ENCODE measurements at places on chromosomes 12 and 14.

DNA sequence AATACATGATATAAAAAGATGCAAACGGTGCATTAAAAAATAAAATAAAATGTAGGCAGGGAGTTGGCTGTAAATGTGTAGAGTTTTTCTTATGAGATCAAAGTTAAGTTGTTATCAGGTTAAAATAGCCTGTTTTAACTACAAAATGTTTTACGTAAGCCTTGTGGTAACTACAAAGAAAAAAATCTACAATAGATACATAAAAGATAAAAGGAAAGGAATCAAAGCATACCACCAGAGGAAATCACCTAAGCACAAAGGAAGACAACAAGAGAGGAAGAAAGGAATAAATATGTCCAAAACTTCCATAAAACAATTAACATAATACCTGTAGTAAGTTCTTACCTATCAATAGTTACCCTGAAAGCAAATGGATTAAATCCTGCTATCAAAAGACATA is 12.2 kb downstream of the NELL2 start:
- no peak for DNase-seq

DNA sequence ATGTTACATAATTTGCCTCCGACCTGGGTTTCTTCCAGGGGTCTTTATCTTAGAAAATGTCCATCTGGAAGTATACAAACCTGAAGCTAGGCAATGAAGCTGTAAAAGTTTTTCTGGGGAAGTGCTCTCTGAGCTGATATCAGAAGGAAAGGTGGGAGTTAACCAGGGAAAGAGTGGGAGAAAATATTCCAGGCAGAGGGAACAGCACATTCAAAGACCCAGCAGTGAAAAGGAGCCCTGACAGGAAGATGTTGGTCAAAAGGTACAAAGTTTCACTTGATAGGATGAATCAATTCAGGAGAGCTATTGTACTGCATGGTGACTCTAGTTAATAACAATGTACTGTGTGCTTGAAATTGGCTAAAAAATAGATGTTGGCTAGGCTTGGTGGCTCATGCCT is 17.8 kb upstream of the CIT start:
- DNase-seq: no peak

- DNase-seq: no peak
Measured at GRCh38 chr14:90815822-90816662, at the start of gene TTC7B. Gene TTC7B (minus strand): TSS chr14:90816430. CDS start chr14:90816295, 135 bp downstream.

DNA sequence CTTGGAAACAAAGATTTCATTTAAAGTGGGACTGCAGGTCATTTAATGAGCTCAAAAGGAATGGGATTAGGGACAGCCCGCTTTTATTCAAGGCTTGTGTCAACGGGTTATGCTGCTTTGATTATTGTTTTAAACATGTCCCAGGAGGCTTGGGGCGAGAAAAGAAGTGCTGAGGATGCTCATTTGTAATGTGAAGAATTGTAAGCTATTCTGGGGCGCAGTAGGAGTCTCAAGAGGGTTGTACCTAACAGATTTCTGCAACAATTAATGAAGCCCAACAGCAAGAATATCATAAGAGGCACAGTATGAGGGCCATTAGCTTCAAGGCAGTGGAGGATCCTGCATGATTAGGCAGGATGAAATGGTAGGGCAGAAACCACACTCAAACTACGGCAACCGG is 122.5 kb downstream of the KTN1 start:
- no peak for DNase-seq

GRCh38 chr12:10395390-10395998 is 5.7 kb upstream of the KLRK1 start:
- DNase-seq: no peak

DNA sequence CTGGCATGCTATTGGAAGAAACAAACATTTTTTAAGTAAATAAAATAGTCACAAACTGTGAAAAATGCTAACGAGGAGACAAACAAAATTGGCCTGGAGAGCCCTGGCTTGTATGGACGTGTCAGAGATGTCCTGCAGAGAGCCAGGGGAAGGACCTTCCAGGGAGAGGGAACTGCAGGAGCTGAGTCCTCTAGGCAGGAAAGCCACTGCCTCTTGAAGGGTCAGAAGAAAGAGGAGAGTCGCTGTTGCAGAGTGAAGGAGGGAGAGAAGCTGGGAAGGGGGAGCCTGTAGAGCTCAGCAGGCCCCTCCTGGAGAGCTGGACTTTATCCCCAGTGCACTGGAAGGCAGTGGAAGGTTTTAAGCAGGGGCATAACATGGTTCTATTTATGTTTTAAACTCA is 80.3 kb upstream of the PWP1 start:
- no peak for DNase-seq

DNA sequence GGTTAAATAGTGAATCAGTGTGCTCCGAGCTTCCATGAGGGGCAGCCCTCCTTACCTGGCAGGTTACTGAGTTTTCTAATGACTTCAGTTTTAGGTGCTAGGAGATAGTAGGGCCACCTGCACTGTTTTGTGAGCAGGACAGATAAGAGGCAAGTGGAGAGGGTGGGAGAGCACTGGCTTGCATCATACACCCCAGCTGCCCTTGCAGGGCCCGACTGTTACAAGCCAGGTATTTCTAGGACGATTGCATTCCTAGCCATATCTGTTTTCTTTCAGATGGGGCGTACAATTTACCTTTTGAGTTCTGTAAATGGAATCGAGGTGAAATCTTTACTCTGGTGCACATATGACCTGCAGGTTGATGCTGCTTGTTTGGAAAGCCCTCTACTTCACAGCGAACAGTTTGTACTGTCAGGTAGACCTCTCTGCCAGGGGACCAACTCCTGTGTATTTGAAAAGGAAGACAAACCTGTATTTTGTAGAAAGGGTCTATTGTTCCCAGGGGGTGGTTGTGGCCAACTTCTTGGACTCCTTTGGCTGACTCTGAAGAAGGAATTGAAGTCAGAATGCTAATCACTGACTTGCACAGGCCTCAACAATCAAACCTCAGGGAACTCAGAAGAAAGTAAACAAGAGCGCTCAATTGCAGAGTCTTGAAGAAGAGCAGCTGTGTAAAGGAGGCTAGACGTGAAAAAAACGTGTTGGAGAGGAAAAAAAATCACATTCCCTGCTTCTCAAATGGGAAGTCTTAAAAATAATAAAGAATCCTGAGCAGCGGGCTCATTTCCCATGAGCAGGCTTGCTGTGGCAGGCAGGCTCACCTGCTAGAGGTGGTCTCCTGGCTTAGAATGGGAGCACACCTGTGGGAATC is 57.3 kb downstream of the ETV6 start:
- DNase-seq: no peak

DNA sequence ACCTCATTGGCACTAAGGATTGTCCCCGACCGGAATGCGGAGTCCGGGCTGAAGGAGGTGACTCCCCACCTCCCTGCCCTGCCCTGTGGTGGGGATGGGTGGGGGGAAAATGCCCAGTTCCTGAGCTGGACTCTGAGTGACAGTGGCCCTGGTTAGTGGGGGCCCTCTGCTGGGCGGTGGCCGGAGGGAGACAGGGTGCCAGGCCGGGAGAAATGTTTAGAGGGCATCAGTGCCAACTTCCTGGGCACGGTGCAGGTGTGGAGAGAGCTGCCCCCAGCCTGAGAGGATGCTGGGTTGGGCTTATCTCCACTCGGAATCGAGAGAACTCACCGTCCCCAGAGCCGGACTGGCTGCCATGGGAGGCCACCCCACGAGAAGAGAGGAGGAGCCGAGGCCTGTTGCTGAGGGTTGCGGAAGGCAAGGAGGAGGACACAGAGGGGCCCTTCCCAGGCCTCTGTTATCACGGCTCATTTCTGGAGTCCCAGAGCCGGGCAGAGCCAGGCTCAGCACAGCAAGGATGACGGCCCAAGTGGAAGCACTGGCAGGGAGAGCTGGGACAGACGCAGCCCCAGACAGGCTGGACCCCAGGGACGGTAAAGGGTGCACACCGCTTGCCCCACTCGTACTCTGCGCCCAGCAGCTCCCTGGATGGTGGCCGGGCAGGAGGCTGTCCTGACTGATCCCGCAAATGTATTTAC is 156.7 kb downstream of the KIF26A start:
- DNase-seq: no peak

GRCh38 chr14:32018391-32019092 is 58.6 kb upstream of the ARHGAP5 start:
- DNase-seq: no peak

GRCh38 chr12:115013236-115013981 is 329.4 kb upstream of the TBX3 start:
- no peak for DNase-seq

DNA sequence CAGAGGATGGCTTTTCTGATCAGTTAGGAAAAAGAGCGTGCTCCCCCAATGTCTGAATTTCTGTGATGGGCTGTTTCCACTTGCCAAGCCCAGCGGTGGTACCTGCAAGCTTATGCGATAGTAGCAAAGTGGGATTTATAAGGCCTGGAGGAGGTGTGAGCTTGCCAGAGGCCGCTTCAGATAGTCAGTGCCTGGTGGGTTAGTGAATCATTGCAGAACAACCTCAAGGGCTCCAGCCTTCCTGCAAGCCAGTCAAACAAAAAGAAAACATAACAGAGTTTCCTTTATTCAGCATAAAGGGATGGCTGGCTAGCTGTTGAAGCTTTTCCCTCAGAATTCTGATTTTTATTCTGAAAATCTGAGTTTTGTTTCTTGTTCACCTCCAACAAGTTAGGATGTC is 7.6 kb upstream of the BMP4 start:
- no peak for DNase-seq

DNA sequence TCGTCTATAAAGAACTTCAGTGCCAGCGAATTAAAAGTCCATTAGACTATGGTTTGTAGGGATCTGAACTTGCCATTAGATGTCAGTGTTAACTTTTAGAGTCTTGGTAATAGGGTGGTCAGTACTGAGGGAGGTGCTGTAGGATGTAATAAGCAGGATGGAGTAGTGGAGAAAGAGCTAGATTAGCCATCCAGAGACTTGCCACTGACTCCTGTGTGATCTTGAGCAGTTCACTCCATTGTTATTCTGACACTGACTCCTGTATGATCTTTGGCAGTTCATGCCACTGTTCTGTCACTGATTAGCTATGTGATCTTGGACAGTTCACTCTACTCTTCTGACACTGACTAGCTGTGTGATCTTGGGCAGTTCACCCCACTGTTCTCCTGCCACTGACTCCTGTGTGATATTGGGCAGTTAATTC is 133.6 kb downstream of the TTLL5 start:
- DNase-seq: no peak

GRCh38 chr12:15863984-15864383 is 18.2 kb upstream of the STRAP start:
- no peak for DNase-seq

DNA sequence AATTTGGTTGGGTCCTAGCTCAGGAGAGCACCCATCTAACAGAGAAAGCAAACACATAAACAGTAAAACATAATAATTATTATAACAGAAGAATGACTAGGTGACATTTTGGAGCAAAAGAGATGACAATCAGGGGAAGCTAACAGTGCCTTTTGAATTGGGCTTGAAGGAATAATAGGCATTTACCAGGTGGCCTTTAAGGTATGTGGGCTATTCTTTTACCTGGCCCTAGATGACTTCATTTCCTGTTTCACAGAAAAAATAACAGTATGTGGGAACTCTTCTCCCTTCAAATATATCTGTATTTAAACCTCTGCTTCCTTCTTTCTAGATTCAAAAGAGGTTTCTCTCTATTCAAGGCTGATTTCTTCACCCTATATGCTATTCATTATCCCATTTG is 3.8 kb downstream of the IRAK4 start:
- no peak for DNase-seq

DNA sequence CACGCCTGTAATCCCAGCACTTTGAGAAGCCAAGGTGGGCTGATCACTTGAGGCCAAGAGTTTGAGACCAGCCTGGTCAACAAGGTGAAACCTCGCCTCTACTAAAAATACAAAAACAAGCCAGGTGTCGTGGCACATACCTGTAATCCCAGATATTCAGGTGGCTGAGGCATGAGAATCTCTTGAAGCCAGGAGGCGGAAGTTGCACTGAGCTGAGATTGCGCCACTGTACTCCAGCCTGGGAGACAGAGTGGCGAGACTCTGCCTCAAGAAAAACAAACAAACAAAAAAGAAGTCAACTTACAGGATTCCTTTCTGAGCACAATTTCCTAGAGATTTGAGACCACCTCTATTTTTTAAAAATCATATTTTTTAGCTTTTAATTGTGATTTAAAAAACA is 45.3 kb downstream of the DGLUCY start:
- DNase-seq: no peak

GRCh38 chr12:129704232-129704830 is 199.5 kb downstream of the TMEM132D start:
- DNase-seq: no peak

GRCh38 chr12:41466802-41467201 is 278.7 kb downstream of the PDZRN4 start:
- no peak for DNase-seq

- no peak for DNase-seq
Measured at GRCh38 chr12:52990206-52990605, 16.1 kb upstream of the EIF4B start.

GRCh38 chr14:37045340-37046061 is 126.9 kb downstream of the SLC25A21 start:
- DNase-seq: no peak

DNA sequence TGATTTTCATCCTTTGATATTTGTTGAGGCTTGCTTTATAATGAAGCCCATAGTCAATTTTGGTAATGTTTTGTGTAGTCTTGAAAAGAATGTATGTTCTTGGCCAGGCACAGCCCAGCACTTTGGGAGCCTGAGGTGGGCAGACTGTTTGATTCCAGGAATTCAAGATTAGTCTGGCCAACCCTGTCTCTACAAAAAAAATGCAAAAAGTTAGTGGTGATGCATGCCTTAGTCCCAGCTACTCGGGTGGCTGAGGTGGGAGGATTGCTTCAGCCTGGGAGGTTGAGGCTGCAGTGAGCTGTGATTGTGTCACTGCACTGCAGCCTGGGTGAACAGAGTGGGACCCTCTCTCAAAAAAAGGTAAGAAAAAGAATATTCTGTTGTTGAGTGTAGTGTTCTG is 10.8 kb downstream of the ETNK1 start:
- DNase-seq: no peak

GRCh38 chr12:98399532-98399931 is 115.9 kb upstream of the TMPO start:
- DNase-seq: peak; percentile 30

GRCh38 chr14:75946785-75947184 is 35.0 kb downstream of the TGFB3 start:
- DNase-seq: no peak

GRCh38 chr14:105484069-105484996 is 2.4 kb upstream of the CRIP1 start:
- peak; percentile 55 for DNase-seq

DNA sequence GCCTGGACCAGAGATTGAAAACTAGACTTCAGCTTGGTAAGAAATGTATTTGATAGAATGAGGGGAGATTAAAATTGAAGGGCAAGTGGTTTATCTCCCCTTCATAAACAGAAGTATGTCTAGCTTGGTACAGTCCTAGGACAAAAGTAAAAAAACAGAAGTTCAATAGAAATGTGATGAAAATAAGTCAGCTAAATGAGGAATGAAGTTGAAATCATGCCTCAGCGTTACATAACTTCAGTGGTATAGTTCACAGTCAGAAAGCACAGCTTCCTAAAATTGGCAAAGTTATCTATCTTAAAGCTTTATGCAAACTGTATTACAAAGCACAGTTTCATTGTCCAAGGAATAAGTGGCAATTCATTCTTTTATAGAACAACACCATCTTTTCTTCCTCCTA is 90.2 kb upstream of the SYT10 start:
- DNase-seq: no peak

Data from activated T-helper 1 cell treated with Interleukin-2 at 50 U/mL for 16 hours (primary cell).